Smooth muscle cell of bladder (primary cell): ENCODE measurements at places on chromosomes 16 and 17. TPM values are rescaled to one million over a fixed set of nuclear protein-coding genes. Genes with fewer than 3 reads are reported as not detected.

Gene KRTAP3-2
- total RNA-seq = not detected in 2 replicates

Gene GJC1
- 5.1 and 7.1 TPM in 2 replicates for total RNA-seq

Gene ACE
- 3.6 and 7.6 TPM in 2 replicates for total RNA-seq

Gene CES5A
- not detected in 2 replicates for total RNA-seq

Gene ZNF778
- total RNA-seq = 5.5 and 8.5 TPM in 2 replicates

Gene TAT
- not detected in 2 replicates for total RNA-seq

Gene KRTAP1-1
- not detected in 2 replicates for total RNA-seq

Gene SLC5A11
- under 0.01 TPM in 1 of 2 replicates, not detected in the other for total RNA-seq

Gene MT1F
- 0.09 and 1.8 TPM in 2 replicates for total RNA-seq
